ENCODE measurements at places on chromosomes 1 and 21. TPM values are rescaled to one million over a fixed set of nuclear protein-coding genes. Genes with fewer than 3 reads are reported as not detected.

DNA sequence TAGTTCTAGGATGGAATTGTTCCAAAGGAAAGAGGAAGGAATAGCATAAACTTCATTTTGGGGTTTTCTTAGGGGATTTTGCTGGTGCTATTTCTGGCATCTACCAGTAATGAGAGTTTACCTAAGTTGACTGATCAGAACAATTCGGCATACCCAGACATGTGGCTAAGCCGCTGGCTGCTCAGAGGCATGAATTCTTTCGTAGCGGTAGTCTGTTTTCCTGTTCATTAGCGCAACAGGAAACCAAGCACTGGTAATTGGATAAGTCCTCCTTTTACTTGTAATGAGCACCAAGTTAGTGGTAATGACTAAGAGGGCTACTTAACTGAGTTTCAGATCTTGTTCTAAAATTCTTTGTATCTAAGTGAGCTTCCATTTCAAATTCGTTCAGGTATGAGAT, 38.6 kb downstream of the C21orf91 start:
- DNase-seq: peak; percentile 6

The MAEL gene
- total RNA-seq: not detected

GRCh38 chr1:18132711-18133541, 25.3 kb downstream of the IGSF21 start:
- DNase-seq: no peak

GRCh38 chr1:229578168-229579058, 19.9 kb upstream of the ABCB10 start:
- DNase-seq: no peak
